ENCODE measurements at places on chromosomes 5 and 9.

DNA sequence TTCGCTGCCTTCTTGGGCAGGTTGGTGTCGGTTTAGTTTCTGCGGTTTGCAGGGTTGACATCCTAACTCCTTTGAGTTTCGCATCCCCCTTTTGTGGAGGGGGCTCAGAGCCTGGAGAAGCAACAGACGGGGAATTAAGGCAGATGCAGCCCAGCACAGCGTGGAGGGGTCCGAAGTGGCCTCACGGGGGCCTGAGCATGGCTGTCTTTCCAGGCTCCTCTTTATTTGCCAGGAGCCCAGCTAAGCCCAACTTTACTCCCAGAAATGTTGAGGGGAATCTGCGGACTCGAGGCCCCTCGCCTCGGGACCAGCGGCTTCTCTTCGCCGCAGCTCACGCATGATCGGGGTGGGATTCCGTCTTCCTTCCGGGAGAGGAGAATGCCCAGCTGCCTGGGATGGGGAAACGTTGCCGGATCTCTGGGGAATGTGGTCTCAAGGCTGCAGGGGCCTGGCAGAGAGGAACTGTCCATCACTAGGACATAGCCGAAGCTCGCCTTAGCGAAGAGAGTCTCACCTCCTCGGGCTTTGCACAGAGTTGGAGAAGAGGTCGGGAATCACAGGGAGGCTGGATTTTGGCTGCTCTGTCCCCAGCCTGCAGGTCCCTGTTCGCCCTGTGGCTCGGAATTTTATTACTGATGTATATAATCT lies 1.3 kb downstream of the RAI14 start:
- DNase-seq = no peak

GRCh38 chr9:72188232-72188631 lies 39.0 kb downstream of the GDA start:
- no peak for DNase-seq

- no peak for DNase-seq
These were observed 18.0 kb downstream of the AQP3 start for GRCh38 chr9:33429256-33429985.

DNA sequence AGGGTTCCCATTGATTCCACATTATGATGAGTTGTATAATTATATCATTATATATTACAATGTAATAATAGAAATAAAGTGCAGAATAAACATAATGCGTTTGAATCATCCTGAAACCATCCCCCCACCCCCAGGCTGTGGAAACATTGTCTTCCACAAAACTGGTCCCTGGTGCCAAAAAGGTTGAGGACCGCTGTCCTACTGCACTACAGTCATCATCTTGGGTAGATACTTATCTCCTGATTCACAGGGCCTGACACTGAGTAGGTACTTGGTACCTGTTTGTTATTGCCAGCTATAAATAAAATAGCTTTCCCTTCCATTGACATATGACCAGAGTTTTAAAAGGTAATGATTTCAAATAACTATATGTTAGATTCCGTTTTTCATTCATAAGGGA lies 25.6 kb downstream of the ANP32B start:
- no peak for DNase-seq

DNA sequence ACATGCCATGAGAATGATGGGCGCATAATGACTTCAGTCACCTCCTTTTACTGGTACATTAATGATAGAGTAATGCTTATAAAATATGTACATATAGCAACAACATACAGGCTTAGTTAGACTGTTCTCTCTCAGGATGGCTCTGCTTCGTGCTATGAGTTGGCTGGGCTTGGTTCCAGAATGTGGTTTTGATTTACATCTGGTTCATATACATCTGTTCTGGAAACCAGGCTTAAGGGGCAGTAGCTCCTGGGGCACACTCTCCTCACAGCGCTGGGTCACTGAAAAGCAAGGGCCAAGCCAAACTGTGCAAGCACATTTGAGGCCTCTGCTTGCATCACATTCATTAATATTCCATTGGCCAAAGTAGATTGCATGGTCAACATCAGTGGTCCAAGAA lies 44.9 kb downstream of the PCSK1 start:
- DNase-seq = no peak

Data from activated T-cell treated with anti-CD3 and anti-CD28 coated beads, Interleukin-2, amount 50 U/mL, for 1 hour (primary cell).